ENCODE measurements at places on chromosomes 7 and 10. TPM values are rescaled to one million over a fixed set of nuclear protein-coding genes. Genes with fewer than 3 reads are reported as not detected.

- DNase-seq, result no peak
These were observed 18.6 kb downstream of the OCM2 start for GRCh38 chr7:97971120-97971989.

DNA sequence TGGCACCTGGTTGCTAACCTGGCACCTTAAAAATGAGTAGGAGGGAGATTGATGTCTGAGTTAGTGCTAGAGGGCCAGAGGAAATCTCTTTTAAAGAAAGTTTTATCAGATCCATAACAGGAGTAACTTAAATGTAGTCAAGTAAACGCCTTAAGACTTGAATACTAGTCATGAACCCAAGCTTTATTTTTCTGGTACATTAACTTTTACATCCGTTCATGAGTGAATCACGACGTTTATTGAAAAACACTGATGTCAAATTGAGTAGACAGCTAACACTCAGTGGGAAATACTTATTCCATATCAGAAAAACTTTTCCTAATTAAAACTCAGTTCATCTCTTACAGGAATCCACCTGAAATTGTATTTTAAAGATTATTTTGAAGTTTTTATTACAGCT is 6.9 kb upstream of the LAMB1 start:
- no peak for DNase-seq

DNA sequence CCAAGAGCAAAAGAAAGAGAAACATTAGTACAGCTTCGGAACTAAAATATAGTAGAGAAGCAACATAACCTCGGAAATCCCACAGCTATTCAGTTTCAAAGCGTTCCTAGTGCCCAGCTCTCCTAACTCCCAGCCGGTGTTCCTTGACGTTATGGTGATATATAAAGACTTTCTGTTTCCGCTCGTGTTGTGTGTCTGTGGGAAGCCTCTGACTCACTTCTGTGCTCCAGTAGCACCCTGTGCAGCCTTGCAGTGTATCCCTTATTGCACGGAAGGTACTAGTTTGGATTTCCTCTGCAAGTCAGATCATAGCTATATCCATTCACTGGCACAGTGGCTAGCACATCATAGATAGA is 535 bp downstream of the ASAH2B start:
- DNase-seq, result no peak

GRCh38 chr7:141844256-141844655 is 3.0 kb upstream of the PRSS37 start:
- no peak for DNase-seq

- peak; percentile 72 for DNase-seq
These were observed 15.2 kb upstream of the FRMPD2 start for GRCh38 chr10:48289501-48290238.

DNA sequence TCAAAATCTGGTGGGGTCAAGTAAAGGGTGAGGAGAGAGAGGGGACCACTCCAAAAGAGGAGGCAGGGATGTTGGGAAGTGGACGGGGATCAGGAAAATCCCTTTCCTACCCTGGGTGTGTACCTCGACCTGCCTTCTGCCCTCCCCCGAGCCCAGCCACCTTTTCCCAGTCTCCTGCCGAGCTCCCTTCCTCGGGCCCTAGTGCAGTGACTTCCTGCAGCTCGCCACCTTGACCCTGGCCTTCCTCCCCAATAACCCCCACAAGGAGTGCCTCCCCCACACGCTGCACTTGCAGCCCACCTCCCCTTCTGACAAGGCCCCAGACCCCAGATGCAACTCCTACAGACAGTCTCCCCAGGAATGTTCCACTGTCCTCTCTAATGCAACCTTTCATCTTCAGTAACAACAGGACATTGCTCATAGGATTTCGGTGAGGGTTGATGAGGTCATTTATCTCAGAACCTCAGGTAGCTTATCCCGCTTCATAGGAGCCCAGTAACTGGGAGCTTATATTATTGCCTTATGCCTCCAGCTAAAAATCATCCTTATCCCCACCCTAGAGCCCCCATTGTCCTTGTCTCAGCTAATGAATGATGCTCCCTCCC is 90.1 kb downstream of the MKI67 start:
- no peak for DNase-seq

DNA sequence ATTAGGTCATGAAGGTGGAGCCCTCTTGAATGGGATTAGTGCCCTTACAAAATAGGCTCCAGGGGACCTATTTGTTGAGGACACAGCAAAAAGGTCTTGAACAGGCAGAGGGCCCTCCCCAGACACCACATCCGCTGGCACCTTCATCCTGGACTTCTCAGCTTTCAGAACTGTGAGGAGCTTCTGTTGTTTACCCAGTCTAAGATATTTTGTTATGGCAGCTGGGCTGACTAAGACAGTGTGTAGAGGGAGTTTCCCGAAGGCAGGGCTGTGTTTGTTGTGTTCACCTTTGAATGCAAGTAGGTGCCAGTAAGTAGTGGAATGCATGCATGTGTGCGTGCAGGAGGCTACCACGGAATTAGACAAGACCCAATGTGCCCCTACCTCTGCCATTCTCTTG is 106.7 kb downstream of the PTPRE start:
- no peak for DNase-seq

DNA sequence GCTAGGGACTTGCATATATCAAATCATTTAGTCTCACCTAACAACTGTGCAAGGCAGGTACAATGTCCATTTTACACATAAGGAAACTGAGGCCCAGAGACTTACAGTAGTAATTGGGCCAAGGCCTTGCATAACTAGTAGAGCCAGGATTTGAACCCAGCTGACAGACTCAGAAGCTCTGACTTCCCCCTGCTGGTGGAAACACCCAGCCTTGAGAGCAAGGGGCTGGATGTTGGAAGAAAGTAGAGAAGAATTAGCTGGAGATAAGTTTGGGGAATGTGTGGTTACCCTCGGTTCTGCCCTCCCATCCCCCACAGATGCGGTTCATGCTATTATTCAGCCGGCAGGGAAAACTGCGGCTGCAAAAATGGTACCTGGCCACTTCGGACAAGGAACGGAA is 2.0 kb downstream of the AP1S1 start:
- DNase-seq, result no peak

DNA sequence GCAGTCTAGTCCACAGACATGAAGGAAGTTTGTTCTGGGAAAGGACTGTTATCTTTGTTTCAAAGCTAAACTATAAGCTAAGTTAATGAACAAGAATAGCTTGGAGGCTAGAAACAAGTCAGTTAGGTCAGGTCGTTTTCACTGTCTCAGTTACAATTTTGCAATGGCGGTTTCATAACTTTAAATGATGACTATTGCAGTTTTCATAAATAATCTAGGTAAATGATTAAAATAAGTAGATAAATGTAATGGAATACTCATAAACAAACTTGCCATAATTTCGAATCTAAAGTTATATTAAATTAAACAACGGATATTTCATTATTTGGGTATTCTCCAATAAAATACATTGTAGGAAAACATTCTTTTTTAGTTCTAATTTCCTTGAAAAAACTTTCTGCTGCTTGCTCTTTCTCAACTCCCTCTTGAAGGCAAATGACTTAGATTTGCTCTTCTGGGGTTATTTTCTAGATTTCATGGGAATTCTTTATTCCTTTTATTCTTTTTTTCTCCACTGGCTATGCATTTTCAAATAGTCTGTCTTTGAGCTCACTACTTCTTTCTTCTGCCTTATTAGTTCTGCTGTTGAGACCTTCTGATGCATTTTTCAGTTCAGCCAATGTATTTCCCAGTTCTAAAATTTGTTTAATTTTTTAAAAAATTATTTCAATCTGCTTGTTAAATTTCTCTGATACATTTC is 103.8 kb upstream of the APBB1IP start:
- DNase-seq, result no peak

DNA sequence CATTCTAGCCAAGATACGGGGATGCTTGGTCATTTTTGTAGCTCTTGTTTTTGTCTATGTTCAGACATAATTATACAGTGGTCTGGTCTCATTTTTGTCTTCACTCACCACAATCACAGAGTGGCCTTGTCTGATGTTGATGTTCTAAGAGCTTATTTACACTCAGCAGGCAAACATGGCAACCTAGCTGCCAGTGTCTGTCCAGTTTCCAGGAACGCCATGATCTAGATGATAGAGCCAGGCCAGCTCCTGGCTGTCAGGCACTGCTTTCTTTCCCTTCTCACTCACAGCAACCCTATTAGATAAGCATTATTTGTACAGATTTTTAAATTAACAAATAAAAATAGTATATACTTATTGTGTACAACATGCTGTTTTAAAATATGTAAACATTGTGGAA is 98.6 kb upstream of the PHF14 start:
- DNase-seq, result no peak

DNA sequence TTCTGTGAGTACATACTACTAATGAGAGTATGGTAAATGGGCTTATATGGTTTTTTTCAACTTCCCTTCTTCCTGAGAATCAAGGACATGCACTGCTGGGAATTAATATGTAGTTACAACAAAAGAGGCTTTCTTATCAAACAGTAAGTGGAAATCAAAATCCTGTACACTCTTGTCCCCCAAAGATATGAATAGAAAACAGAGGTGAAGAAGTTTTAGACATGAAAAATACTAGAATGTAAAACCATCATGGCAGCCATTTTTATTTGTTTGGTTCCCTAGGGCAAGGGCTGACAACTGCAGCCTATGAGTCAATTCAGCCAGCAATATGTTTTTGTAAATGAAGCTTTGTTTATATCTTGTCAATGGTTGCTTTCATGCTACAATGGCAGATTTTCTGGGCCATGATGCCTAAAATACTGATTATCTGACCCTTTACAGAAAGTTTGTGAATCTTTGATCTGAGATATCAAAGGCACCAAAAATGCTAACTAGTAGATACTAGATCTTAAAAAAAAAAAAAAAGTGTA is 422.4 kb downstream of the PARD3 start:
- no peak for DNase-seq

DNA sequence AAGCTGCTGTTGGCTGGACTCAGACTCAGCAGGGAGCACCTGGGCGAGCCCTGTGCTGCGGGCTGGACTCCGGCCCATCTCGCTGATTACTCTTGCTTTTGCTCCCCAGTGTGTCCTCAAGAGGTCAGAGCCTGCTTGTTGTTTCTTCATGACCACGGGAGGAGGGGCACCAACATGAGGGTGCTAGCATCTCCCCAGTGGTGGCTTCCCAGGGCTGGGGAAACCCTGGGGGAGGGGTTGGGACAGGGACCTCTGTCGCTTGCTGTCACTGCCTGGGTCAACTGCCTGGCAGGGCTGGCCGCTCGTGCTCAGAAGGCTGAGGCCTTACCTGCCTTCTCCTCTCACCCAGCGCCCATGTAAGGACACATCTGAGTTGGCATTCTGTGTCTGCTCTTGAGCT is 152.3 kb upstream of the SHH start:
- no peak for DNase-seq

DNA sequence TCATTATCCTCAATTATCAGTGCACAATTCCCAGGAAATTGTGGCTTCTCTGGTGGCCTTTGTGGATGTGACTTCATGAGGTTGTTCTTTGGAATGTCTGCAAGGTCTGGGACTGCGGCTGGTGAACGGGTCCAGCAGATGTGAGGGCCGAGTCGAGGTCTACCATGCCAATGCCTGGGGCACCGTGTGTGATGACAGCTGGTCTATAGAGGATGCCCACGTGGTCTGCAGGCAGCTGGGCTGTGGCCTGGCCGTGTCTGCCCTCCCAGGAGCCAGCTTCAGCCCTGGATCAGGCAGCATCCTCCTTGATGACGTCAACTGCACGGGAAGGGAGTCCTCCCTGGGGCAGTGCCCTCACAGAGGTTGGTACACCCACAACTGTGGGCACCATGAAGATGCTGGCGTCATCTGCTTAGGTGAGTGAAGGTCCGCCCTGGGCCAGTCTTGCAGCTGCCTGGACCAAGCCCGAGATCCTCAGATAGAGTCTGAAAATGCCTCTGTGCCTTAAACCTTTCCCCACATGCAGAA is 46.9 kb downstream of the CUZD1 start:
- no peak for DNase-seq

DNA sequence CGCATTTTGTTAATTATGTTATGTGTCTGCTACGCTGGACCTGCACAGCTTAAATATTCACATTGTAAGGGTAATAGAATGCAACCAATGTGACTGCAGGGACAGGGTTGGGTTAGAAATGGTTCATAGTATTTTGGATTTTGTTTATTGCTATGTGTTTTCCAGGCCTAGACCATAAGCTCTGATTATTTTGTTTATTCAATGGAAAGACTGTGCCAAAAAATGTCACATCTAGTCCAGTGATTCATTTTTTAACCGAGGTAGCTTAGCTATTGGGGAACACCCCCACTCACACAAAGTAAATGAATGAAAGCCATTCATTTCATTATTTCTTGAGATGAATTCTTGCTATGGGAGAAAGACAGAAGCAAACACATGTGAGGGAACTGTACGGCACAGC is 516.5 kb upstream of the ANKRD30A start:
- DNase-seq, result no peak

- no peak for DNase-seq
These were observed 75.4 kb downstream of the MPLKIP start for GRCh38 chr7:40059057-40059456.

DNA sequence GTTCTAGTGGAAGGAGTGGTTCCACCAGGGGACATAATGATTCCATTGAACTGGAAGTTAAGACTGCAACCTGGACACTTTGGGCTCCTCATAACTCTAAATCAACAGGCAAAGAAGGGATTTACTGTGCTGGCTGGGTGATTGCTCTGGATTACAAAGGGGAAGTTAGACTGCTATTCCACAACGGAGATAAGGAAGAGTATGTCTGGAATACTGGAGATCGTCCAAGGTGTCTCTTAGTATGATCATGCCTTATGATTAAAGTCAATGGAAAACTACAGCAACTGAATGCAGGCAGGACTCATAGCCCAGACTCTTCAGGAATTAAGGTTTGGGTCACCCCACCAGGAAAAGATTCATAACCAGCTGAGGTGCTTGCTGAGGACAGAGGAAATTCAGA is 310.6 kb upstream of the MGMT start:
- DNase-seq, result no peak

DNA sequence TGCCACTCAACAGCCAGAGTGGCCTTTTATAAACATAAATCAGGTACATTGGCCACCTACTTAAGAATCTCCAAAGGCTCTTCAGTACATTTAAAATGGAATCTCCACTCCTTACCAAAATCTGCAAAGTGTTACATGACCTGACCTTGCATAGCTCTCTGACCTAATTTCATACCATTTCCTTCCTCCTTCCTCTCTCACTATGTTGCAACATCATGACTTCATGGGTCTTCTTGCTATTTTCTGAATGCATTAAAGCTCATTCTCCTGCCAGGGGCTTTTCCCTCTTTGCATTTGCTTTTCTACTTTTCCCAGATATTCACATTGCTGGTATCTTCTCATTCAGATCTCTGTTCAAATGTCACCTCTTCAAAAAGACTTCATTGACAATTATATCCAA is 22.1 kb upstream of the PPP1R17 start:
- DNase-seq, result no peak

- no peak for DNase-seq
These were observed 131.3 kb upstream of the FAM20C start for GRCh38 chr7:61111-61510.

- no peak for DNase-seq
These were observed 96.4 kb upstream of the CACNA2D1 start for GRCh38 chr7:82539969-82540368.

Gene SNCG
- total RNA-seq, result 86.1 TPM

Gene WIPF3
- 4.2 TPM for total RNA-seq

Gene OR2F1
- not detected for total RNA-seq

Gene ZNF727
- 5.7 TPM for total RNA-seq
